Activated CD8-positive, alpha-beta memory T cell treated with anti-CD3 and anti-CD28 coated beads for 4 hours (primary cell): ENCODE measurements at places on chromosomes 11 and 22.

DNA sequence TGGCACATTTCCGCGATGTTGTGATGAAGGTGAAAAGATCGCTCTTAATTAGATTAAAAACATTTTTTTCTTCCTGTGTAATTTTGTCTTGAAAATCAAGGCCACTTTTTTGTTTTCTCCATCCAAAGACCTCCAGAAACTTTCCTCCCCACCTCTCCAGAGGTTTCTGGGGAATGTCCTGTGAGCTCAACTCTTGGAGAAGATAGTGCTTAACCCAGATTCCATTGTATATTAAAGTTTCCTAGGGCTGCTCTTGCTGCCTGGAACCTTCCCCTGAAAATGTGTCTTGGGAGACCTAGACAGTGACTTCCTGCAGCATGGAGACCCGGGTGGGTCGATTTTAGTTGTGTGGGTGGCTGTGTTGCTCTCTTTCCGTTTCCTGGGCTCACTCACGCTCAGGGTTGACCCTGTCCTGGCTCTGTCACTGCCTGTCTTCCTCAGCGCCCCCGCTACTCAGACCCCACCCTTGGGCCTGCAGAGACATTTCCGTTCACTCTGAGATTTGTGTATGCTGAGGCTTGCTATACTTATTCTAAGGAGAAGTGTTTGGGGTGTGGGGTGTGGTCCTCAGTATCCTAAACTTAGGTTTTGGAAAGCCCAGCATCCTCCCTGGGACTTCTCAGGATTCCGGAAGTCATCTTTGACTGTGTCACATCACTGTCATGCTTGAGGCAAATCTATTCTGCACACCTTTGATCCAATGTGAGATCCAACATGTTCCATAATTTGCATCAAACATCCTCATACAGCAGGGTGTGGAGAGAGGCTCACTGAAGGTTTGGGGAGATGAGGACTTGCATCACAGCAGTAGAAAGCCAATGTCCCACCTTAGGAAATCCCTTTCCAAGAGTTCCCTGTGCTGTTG is 47.2 kb downstream of the KCNQ1OT1 start:
- no peak for DNase-seq

DNA sequence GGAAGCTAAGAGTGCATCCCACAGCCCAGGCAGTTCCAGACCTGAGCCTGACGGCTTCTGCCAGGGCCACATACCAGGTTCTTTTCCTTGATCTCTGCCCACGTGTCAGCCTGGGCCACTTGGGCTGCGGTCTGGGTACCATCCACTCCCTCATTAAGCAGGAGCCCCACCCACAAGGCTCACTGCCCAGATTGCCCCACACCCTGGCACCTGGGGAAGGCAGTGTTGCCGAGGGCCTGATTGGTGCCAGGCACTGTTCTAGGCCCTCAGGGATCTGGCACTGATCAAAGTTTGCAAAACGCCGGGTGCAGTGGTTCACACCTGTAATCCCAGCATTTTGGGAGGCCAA is 15.4 kb downstream of the GGA1 start:
- DNase-seq: no peak

- DNase-seq: no peak
These were observed 2.4 kb downstream of the FADS1 start for GRCh38 chr11:61814247-61814957.

GRCh38 chr22:45334068-45334467 is 24.3 kb downstream of the FAM118A start:
- DNase-seq: no peak

GRCh38 chr11:93155738-93156137 is 42.1 kb downstream of the SLC36A4 start:
- DNase-seq: no peak

DNA sequence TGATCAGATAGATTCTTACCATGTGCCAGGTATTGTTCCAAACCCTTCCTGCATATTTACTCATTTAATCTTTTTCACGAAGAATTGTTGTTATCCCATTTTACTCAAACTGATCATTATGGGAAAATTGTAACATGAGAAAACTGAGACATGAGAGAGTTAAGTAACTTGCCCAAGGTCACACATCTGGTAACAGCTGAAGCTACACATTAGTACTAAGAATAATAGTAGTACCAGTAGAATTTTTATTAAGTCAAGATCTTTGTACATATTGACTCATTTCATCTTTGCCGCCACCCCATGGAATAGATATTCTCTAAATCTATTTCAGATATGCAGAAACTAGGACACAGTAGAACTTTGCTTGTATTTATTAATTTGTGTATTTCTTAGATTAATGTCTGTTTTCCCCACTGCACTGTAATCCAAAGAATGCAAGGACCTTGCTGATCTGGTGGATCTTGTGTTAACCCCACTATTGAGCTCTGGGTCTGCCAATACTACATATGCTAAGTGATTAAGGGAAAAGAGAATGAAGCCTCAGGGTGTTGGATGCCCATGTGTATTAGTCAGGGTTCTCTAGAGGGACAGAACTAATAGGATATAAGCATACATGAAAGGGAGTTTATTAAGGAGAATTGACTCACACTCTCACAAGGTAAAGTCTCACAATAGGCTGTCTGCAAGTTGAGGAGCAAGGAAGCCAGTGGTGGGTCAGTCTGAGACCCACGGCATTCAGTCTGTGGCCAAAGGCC is 72.8 kb downstream of the PARVA start:
- no peak for DNase-seq

- DNase-seq: no peak
These were observed 39.3 kb upstream of the APLNR start for GRCh38 chr11:57276169-57276970.

DNA sequence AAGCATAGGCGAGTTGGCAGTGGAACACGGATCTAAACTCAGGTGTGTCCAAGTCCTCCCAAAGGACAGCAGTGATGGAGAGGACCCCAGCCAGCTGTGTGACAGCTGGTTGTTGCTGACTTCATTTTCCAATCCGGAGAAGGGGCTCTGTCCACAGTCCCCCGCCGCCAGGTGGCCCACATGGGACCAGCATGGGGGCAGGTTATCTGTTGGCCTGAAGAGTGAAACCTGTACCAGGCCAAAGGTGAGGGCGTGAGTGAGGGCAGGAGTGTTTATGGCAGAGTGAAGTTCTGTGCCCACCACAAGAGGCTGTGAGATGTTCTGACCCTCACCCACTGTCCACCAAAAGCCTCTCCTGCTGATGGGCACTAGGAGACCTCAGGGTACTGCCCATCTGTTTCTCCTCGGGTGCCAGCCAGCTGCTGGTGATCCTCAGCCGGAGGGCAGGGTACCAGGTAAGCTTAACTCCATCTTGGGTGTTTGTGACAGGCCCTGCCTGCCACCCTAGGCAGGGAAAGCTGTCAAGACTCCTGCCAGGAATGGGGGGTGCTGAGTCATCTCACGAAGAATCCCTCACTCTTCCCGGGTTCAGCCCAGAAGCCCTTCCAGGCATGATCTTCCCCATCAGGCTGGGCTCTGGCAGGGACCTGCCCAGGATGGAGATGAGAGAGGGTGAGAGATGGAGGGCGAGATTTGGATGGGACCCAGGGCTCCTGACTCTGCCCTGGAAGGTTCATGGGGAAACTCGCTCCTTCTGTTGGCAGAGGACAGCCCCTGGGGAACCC is 15.5 kb upstream of the TAB1 start:
- DNase-seq: no peak

DNA sequence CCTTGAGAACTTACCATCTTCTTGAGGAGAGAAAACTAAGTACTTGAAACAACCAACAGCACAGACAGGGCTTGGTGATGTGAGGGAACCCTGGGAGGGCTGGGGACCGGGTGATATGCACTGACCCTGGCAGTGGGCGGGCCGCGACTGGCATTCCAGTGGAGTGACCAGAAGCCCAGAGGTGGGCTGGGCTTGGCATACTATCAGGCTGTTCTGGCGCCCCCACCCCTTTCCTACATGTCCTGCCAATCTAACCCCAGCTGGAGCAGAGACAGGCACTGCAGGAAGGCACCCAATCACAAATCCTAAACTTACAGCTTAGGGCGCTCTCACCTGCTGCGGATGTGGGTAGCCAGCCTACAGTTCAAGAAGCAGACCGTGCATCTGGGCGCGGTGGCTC is 54.0 kb upstream of the GCAT start:
- DNase-seq: no peak

DNA sequence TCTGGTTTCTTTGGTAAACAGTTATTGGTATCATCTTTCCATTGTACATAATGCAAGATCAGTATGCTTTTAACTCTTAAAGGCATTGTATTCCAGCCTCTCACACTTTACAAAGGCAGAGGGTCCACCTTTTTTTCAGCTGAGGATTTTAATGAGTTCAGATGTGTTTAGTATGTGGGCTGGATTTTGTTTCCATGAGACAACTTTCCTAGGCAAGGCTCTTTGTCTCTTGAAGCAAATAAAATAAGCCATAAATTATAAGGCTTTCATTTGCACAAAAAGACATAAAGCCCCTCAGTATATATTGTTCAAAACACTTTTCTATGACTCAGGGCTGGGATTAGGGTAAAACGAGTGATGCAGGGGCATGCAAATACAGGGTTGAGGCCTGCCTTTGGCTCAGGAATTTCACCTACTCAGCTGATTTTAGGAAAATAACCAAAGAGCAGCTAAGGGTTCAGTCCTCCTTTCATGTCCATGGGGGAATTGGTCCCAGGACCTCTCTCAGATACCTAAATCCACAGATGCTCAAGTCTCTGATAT is 7.6 kb downstream of the MMP20 start:
- no peak for DNase-seq

GRCh38 chr22:20395907-20396287 is 1.9 kb downstream of the ZNF74 start:
- no peak for DNase-seq

DNA sequence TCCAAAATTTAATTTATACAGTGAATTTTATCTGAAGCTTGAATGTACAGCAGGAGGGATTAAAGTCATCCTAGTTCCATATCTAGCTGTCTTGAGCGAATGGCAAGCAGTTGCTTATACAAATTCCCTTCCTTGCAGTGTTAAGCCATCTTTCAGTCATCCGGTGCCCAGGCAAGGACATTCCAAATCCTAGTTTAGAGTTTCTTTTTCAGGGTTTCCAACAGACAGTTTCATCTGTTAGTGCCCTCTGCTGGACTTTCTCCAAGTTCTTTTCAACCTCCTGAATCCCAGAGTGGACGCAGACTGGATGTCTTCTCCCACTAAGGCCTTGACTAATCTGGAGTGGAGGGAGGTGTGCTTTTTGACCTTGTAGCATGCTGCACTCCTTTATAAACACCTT is 45.4 kb downstream of the GRAMD1B start:
- DNase-seq: no peak

GRCh38 chr11:1733716-1734640 is 16.4 kb downstream of the IFITM10 start:
- DNase-seq: no peak
